Spinal cord (tissue), 10 donors: ENCODE measurements at places on chromosomes 16 and 17. TPM values are rescaled to one million over a fixed set of nuclear protein-coding genes. Genes with fewer than 3 reads are reported as not detected.

Gene KRT27
- total RNA-seq = not detected

Gene IKZF3
- 0.30 TPM for total RNA-seq

Gene CLEC19A
- total RNA-seq = 0.50 TPM

Gene C17orf107
- 4.7 TPM for total RNA-seq

Gene CD79B
- 1.1 TPM for total RNA-seq

Gene CCL4
- 4.8 TPM for total RNA-seq

Gene MYH4
- not detected for total RNA-seq

Gene PPP1R9B
- total RNA-seq = 40.8 TPM

Gene RAMP2
- total RNA-seq = 25.2 TPM

Gene KRTAP2-3
- not detected for total RNA-seq

Gene CCL3
- 6.0 TPM for total RNA-seq

Gene KRTAP3-1
- not detected for total RNA-seq

Gene ZBTB4
- total RNA-seq = 32.6 TPM

Gene EVPL
- total RNA-seq = 0.17 TPM

Gene BCL6B
- total RNA-seq = 13.7 TPM

Gene C17orf50
- total RNA-seq = not detected

Gene CRYBA1
- total RNA-seq = not detected

Gene ALOX12B
- total RNA-seq = 0.30 TPM

Gene KRT39
- total RNA-seq = not detected

Gene LPCAT2
- total RNA-seq = 33.6 TPM

Gene NXN
- 25.7 TPM for total RNA-seq

Gene CCL2
- total RNA-seq = 37.1 TPM

Gene PSMD12
- 49.3 TPM for total RNA-seq

Gene HAS3
- 1.4 TPM for total RNA-seq

Gene MMP25
- 1.4 TPM for total RNA-seq

Gene EME1
- total RNA-seq = 5.5 TPM

Gene SLC25A39
- total RNA-seq = 84.8 TPM

Gene ST6GALNAC2
- 29.1 TPM for total RNA-seq
